ENCODE measurements at places on chromosomes 6 and 20.

GRCh38 chr6:72350296-72350881, 271.5 kb upstream of the KCNQ5 start:
- DNase-seq, result no peak

GRCh38 chr20:34001378-34001777, 7.7 kb downstream of the RALY start:
- no peak for DNase-seq

DNA sequence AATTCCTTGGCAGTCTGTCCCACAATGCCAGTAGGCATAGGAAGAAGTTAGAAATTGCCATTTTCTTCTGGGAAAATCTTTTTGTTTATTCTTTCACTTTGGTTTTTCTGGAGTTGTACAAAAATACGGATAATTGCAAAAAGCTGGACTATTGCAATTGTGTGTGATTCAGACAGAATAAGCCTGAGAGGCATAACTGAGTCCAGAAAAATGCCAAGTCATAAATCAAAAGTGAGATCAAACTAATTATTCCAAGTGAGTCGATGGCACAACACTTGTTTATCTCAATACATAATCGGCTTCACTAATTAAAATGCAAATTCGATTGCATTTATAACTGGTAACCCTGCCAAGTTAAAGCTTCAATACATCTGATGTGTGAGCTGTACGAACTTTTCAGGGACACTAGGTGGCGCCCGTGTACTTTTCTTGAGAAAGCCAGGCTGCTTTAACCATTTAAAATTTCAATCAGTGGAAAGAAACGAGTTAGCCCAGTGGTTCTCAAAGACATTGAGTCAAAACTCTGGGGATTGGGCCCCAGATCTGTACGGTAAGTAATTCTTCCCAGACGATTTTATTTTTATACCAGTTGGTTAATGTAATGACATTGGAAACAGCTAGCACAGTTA, 102.6 kb downstream of the LAMP5 start:
- DNase-seq, result peak; percentile 55

- no peak for DNase-seq
Measured at GRCh38 chr6:135115411-135115810, 60.8 kb upstream of the HBS1L start.

DNA sequence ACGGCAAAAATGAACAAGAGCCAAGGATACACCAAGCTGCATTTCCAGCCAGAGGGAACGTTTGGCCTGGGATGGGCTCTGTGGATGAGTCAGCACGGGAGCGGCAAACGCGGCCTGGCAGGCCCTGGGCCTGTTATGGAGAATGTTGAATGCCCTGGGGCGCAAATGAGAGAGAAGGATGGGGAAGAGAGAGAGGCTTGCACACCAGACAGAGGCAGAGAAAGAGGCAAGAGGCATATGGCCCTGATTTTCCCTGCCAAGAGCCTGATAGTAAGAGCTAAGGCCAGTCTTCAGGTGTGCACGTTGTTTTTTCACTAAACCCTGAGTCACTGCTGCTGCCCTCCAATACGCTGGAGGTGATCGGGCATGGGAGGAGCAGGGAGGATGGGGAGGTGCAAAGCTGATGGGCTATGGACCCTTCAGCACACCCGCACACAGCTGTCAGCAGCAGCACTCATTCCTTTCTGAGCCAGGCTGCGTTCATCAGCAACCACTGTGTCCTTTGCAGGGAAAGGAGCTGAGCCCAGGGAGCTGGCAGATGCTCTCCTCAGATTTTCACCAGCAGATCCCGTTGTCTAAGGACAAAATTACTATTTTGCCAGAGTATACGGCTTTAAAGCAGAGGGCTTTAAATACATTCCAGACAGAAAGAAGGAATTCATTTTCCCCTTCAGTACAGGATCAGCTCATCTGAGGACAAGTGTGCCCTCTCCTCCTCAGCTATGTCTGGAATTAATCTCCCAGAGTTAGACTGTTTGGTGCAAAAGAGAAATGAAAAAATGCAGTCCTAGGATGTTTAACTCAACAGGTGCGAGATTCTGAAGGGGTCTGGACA, 61.7 kb upstream of the SLC22A23 start:
- DNase-seq, result peak; percentile 78

- DNase-seq, result peak; percentile 74
Measured at GRCh38 chr20:10636326-10636818, 37.4 kb downstream of the JAG1 start.

- peak; percentile 85 for DNase-seq
Measured at GRCh38 chr6:56334937-56335336, 87.6 kb upstream of the COL21A1 start.

GRCh38 chr6:69880601-69881000, 14.2 kb downstream of the COL19A1 start:
- no peak for DNase-seq

DNA sequence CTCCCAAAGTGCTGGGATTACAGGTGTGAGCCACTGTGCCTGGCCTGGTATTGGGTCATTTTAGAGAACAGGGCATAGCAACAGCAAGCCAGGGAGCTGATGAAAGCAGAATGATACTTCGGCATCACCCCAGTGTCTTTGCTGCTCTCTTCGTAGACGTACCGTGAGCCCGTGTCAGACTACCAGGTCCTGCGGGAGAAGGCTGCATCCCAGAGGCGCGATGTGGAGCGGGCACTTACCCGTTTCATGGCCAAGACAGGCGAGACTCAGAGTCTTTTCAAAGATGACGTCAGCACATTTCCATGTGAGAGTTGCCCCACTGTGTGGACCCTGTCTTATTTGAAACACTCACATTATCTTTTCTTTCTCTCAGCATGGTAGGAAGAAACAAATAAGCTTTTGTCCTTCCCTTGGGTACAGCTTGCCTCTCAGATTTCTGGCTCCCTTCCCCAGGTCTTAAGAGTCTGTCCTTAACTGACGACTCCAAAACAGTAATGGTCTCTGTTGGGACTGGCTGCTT, 15.9 kb downstream of the TAF8 start:
- no peak for DNase-seq

- no peak for DNase-seq
Measured at GRCh38 chr6:44980841-44981240, 347.3 kb upstream of the RUNX2 start.

DNA sequence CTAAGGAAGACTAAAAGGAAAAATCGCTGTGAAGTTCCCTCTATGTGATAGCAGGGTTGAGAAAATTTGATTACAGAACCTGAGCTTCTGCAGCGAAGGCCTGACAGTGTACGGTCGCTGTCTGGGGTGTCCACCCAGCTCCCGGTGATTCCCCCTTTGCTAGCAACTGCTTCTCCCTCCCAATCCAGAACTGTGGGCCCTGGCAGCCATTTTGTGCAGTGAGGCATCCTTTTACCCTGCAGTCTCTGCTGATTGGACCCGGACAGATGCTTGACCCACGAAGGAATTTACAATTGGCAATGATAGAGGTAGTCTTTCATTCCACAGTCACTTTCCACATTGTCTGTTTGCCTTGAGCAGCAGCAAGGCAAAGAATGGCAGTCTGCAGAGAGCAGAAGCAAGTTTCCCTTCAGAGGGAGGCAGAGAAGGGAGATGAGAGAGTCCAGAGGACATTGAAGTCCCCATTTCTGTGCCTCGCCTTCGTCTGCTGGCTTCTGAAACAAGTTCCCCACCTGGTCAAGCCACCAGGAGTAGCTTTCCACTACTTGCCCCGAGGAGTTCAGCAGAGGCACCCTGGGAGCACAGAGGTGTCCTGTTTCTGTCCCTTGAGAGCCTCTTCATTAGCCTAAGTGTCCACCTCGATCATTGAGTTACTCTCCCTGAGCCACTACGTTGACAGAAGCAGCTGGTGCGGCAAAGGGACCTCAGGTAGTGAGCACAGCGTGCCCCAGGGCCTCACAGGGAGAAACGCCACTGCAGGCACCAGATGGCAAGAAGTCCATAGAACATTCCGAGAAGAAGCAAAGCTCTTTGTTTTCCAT, 370.3 kb downstream of the NRN1 start:
- DNase-seq, result no peak

GRCh38 chr6:52538901-52539354, 37.9 kb downstream of the TRAM2 start:
- peak; percentile 98 for DNase-seq

- no peak for DNase-seq
Measured at GRCh38 chr6:43997345-43997677, 129.9 kb downstream of the MRPL14 start.

DNA sequence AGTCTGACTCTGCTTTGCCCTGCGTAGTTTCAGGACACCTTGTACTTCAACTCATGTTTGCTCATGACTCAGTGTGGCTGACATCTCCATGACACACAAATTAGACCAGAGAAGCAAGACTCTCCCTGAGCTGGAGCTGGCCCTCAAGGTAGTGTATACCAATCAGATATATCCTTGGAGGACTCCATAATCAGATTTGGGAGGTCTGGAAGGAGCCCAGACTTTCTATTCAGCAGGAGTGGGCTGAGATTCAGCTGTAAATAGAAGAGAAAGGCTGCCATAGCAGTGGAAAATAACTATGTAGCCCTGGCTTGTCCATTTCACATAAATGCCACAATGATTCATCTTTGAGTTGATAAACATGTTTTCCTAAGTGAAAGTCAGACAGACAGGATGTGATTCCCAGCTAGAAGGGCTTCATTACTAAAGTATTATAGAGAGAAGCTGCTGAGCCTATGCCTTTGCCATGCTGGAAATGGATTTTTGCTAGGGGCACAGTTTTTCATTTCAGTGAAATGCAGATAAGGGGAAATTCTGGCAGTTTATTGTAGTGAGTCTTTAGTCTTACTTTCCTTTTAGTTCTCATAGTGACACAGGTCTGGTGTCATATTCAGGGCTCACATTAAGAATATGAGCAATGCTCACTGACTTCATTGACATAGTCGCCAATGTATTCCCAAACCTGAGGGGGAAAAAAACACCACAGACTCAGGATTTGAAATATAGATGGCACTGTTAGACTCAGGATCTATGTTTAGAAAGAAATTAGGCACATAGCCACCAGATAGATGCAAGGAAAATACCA, 95.3 kb downstream of the CLVS2 start:
- DNase-seq, result peak; percentile 0

- no peak for DNase-seq
Measured at GRCh38 chr6:90793771-90794170, 206.9 kb upstream of the MAP3K7 start.

- DNase-seq, result no peak
Measured at GRCh38 chr20:24236201-24236600, 233.2 kb upstream of the SYNDIG1 start.

DNA sequence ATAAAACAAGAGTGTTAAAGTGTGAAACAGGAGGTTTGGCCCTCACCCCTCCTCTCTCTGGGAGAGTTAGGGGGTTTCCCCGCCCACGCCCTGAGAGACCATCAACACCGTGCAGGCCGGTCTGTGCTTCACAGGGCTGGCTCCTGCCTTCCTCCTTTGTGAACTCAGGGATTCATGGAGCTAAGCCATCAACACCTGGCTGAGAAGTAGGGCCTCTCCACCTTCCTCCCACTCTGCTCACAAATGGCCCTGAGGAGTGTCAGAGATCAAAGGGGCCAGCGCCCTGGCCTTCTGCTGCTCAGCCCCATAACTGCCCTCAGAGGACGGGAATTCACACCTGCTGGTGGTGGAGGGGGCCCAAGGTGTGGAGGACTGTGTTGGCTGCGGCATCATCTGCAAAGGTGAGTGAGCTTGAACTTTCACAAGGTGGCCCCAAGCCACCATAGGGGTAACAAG, 88.6 kb downstream of the PSMB1 start:
- no peak for DNase-seq

DNA sequence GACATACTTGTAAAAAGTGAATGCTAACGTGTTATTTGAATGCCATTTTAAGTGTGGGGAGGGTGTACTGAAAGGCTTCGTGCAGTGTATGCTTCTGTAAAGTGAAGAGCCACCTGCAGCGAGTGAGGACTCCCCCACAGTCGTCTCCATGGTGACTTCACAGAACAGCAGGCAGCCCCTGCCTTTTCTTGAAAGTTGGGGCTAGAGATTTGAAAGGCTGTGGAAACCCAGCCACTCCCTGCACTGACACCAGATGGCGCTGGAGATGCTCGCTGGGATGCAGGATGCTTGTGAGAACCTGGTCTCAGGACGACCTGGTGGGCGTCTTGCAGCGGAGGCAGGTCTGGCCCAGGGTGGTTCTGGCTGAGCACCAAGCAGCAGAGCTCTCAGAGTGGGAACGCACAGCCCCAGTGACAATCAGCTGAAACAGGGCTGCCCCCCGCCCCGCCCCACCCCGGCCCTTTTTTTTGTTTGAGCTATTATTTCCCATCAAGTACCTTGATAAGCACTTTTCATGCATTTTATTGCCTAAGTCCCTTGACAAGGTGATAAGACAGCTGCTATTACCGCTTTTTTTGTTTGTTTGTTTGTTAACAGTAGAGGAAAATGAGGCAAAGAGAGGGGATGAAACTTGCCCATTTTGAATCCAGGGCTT, 150.3 kb downstream of the SYCP2 start:
- DNase-seq, result peak; percentile 31

DNA sequence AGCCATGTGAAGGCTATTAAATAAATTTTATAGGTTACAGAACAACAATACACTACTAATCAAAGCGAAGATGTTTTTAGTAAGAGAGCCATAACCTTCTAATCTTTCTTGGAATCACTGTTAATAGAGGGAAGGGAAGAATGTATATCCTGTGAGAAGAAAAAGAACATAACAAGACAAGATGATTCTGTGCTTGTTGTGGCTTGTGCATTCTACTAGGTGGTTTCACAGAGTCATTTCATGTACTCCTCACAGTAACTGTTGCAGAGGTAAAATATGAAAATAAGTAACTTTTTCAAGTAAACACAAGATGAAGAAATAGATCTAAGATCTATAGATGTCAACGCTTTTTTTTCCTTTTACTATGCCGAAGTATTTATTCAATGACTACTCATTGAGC, 116.9 kb upstream of the FAM83B start:
- DNase-seq, result no peak

Measured in fibroblast of skin of right biceps (primary cell).